ENCODE measurements at places on chromosomes 2 and 18.

DNA sequence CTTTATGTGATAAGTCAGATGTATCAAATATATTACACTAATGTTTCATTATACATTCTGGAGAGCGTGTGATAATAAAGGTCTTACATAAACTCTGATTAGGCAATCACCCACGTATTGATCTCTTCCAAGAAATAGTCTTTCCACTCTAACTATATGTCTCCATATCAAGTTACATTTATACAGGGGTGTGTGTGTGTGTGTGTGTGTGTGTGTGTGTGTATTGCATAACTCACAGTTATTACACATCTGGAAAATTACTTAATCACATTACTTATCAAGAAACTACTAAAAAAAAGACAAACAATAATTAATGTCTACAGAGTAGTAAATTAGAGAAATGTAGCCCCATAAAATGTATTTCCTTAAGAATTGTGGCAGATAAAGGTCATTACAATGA, 339.8 kb downstream of the CDH19 start:
- DNase-seq = no peak

DNA sequence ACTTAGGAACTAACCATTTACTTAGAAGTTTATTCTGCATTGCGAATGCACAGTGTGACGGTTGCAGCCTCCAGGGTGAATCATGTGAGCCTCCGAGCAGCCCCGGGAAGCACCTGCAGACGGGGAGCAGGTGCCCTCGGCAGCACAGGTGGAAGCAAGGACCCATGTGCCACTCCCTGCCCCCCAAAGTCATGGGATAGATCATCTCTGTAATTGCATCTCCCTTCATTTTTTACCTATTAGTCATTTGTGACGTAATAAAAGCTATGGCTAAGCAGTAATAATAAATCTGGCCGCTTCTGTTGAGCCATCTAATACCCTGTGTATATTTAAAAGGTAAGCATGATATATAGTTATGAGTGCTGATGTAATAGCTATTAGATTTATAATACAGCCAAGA, 97.2 kb downstream of the PTGR3 start:
- no peak for DNase-seq

- DNase-seq = no peak
These were observed 13.9 kb downstream of the ADAM23 start for GRCh38 chr2:206457188-206457634.

DNA sequence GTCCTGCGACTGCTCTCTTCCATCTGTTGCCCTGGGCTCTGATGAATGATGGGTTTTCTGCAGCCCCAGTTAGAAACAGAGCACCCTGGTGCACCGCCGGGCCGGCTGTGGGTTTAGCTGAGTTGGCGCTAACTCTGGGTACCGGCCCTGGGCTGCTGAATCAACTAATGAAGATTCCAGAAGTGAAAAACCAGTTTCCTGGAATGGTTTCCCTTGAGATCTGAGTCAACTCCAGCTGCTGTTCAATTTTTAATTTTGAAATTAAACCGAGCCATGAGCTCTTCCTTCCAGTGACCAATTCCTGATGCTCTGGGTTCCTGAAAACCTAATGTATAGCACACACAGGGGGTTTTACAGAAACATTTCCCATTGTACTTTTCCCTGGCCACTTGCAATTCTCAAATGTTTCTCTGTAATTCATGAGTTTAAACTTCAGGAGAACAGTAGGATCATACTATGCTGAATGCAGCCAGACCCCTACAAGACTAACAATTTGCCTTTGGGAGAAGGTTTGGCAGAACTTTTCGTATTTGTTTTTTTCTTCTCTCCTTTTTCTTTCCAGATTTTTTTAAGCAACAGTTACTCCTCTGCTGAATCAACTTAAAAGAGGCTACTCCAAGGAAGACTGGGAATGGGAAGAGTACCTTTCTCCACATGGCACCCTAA, 5.5 kb downstream of the COL6A3 start:
- no peak for DNase-seq

DNA sequence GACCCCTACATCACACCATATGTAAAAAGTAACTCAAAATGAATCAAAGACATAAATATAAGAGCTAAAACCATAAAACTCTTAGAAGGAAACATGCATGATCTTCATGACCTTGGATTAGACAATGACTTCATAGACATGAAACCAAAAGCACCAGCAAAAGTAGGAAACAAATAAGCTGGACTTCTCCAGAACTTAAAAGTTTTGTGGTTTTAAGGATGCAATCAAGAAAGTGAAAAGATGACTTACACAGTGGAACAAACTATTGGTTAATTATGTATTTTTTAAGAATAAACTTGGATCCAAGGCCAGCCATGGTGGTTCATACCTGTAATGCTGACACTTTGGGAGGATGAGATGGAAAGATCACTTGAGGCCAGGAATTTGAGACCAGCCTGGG, 150.2 kb downstream of the GALNT1 start:
- no peak for DNase-seq

GRCh38 chr2:38147333-38148121, 71.6 kb upstream of the CYP1B1 start:
- no peak for DNase-seq

GRCh38 chr2:236872015-236872414, 213.7 kb upstream of the COPS8 start:
- no peak for DNase-seq

- DNase-seq = no peak
These were observed 22.0 kb upstream of the SP9 start for GRCh38 chr2:174312581-174313234.

DNA sequence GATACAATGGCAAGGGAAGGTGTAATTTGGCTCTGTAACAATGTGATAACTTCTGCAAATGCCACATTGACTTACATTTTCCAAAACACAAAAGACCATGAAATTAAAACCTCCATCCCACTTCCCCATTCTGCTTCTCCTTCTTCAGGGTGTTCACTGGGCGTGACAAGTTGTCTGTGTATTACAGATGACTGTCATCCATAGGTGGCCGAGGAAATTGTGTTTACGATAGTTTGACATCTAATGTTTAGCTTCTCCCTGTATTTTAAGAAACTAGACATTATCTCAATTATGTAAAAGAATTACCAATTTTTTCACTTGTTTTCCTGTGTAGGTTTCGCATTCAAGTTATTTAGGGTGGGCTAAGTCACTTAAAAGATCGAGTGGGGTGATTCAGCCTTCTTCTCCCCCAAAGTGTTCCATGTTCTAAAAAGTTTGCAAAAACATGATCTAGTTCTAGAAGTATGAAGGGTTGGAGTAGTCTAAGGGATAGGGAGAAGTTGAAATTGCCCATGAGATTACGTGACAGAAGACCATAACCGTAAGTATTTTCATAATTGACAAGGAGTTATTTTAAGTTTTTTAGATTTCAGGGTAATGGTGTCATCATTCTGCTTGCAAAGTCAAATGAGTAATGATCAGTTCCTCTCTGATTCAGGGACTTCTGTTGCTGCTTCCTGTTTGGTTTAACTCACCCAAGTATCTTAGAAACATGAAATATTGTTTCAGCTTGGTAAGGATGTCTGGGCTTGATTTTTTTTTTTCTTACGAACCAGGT, 25.2 kb upstream of the CYTIP start:
- peak; percentile 91 for DNase-seq

GRCh38 chr2:8520791-8521344, 161.0 kb upstream of the ID2 start:
- peak; percentile 53 for DNase-seq

GRCh38 chr2:165681841-165682240, 112.2 kb downstream of the GALNT3 start:
- DNase-seq = no peak

- no peak for DNase-seq
These were observed 225.5 kb upstream of the KLHL14 start for GRCh38 chr18:32998285-32998684.

GRCh38 chr2:230419181-230419580, 3.2 kb downstream of the SP100 start:
- no peak for DNase-seq

- no peak for DNase-seq
These were observed 1.5 kb downstream of the ZFAND2B start for GRCh38 chr2:219207884-219208740.

- DNase-seq = no peak
These were observed 113.5 kb upstream of the CHRNA1 start for GRCh38 chr2:174877751-174878150.

- no peak for DNase-seq
These were observed at the start of gene IL1RL1 for GRCh38 chr2:102310964-102311640. Gene IL1RL1, plus strand, starts transcription at chr2:102311563. Its CDS starts 26,702 bp downstream, at chr2:102338265.

DNA sequence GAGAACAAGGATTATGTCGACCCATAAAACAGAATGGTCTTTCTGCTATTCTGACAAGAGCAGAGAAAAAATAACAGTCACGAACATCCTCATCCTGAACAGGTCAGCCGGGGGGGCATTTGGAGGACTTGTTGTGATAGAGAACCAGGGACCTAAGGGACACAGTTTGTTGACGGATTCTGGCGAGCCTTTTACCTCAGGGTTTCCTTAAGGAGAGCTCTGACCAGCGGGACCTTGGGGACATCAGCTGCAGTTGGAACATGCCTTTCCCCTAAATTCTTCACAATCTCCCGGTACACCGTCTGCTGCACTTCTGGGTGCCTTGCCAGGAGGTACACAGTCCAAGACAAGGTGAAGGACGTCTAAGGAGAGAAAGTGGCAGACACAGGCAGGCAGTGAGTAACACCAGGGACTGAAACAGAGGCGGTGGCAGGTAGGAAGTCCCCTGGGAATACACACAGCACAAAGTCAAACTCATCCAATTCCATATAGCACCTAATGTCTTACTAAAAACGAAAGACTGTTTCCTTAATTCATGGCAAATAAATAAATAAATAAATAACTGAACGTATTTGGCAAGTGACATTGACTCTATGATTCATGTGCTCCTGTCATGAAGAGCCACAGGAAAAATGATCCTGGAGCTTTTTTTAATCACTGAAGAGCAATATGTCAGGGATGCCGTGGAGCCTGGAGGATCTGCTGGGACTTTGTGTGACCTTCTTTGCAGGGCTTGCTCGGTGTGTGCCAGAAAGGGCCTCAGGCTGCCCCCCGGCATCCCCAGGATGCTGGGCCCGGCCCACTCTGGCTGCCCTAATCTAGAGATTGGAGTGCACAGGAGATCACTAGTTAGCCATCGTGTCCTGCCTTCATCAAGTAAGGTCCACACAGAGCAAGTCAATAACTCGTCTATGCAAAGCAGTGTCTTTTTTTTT, 24.7 kb downstream of the CYP27C1 start:
- DNase-seq = no peak

DNA sequence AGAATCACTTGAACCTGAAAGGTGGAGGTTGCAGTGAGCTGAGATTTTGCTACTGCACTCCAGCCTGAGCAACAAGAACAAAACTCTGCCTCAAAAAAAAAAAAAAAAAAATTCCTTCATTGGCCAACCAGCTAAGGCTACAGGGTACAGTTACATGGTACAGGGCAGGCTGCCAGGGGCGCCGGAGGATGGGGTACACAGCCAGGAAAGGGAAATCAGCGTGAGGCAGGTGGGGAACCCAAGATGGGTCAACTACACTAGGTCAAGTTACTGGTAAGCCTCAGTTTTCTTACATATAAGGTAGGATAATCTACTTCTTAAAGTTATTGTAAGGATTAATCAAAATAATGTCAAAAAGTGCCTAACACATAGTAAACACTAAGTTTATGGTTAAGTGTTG, 142.6 kb upstream of the MSH6 start:
- DNase-seq = no peak

GRCh38 chr2:231928901-231929725, 2.9 kb upstream of the NPPC start:
- DNase-seq = no peak

DNA sequence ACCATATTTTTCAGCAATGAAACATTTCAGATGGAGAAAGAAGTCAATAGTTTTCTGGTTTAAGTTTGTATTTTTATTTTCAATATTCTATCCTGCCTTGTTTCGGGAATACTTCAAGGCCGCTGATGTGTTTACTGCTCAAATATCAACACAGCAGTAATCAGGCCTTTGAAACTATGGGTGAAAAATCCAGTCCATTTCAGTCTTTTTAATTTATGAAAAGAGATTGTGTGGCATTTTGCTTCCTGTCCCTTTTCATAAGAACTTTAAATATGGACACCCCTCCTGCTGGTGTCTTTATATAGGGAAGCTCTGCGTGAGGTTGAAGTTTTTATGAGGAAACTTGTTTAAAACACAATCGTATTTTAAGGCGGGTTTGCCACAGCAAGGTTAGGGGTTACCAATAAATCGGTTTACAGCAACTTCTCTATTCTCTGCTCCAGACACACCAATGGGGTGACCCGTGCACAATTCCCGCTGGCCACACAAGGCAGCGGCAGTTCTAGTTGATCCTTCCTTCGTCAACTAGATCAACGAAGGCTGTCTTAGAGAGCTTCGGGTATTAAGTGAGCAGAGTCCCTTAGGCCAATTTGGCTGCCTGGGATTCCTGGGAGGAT, 1.2 kb upstream of the TANC1 start:
- no peak for DNase-seq

DNA sequence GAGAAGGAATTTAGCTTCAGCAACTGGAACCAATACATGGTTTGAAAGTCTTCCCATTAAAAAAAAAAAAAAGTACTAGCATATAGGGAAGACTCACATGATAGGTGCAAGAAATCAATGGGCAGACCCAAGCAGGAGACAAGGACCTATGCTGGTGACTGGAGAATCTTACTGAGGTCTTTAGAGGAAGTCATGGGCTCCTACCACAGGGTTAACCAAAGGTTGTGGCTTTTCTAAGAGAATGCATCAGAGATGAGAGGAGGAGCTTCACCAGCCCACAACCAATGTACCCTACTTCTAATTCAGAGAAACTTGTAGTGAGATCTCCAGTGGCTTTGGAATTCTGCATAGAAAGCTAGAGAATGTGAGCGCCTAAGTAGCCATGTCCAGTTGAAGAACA, 207.4 kb downstream of the NCKAP5 start:
- DNase-seq = no peak

GRCh38 chr2:106563195-106563594, 76.0 kb downstream of the CD8B2 start:
- DNase-seq = no peak

GRCh38 chr2:24160761-24161160, 14.1 kb upstream of the FAM228A start:
- no peak for DNase-seq

DNA sequence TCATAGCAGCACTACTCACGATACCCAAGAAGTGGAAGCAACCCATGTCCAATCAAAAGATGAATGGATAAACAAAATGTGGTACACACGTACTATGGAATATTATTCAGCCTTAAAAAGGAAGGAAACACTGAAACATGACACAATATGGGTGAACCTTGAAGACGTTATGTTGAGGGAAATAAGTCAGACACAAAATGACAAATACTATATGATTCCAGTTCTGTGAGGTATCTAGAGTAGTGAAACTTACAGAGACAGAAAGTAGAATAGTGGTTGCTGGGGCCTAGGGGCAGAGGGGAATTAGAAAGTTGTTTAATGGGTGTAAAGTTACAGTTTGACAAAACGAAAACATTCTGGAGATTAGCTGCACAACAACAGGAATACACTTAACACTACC, 24.7 kb downstream of the TLK1 start:
- DNase-seq = peak; percentile 41
